ENCODE measurements at places on chromosomes 1 and 21. TPM values are rescaled to one million over a fixed set of nuclear protein-coding genes. Genes with fewer than 3 reads are reported as not detected.

The DMRTA2 gene
- not detected for polyA plus RNA-seq

The PEAR1 gene
- 11.6 TPM for polyA plus RNA-seq

The UBL4B gene
- polyA plus RNA-seq, result 0.45 TPM

The AQP10 gene
- polyA plus RNA-seq, result 0.07 TPM

The GBP1 gene
- 5.5 TPM for polyA plus RNA-seq

The C1orf87 gene
- not detected for polyA plus RNA-seq

The FLG2 gene
- 0.01 TPM for polyA plus RNA-seq

The OVAAL gene
- not detected for polyA plus RNA-seq

The FGGY gene
- polyA plus RNA-seq, result 13.4 TPM

The PRAMEF1 gene
- polyA plus RNA-seq, result not detected

The S100A11 gene
- polyA plus RNA-seq, result 1,637 TPM

The CFHR3 gene
- 0.45 TPM for polyA plus RNA-seq

The DRAXIN gene
- polyA plus RNA-seq, result 0.01 TPM

The IRF2BP2 gene
- 135 TPM for polyA plus RNA-seq

The SLFNL1 gene
- polyA plus RNA-seq, result 0.07 TPM

The PLD5 gene
- polyA plus RNA-seq, result 0.03 TPM

The ELF3 gene
- polyA plus RNA-seq, result 222 TPM

The AUNIP gene
- 0.22 TPM for polyA plus RNA-seq

The RPE65 gene
- not detected for polyA plus RNA-seq

The TYW3 gene
- polyA plus RNA-seq, result 15.6 TPM

The CD101 gene
- 1.3 TPM for polyA plus RNA-seq
